Fibroblast of villous mesenchyme (primary cell): ENCODE measurements at places on chromosomes 6 and 20.

GRCh38 chr6:43758617-43759050 is 11.4 kb upstream of the VEGFA start:
- no peak for DNase-seq

- DNase-seq, result no peak
These were observed 9.2 kb upstream of the KIAA0319 start for GRCh38 chr6:24655215-24655614.

DNA sequence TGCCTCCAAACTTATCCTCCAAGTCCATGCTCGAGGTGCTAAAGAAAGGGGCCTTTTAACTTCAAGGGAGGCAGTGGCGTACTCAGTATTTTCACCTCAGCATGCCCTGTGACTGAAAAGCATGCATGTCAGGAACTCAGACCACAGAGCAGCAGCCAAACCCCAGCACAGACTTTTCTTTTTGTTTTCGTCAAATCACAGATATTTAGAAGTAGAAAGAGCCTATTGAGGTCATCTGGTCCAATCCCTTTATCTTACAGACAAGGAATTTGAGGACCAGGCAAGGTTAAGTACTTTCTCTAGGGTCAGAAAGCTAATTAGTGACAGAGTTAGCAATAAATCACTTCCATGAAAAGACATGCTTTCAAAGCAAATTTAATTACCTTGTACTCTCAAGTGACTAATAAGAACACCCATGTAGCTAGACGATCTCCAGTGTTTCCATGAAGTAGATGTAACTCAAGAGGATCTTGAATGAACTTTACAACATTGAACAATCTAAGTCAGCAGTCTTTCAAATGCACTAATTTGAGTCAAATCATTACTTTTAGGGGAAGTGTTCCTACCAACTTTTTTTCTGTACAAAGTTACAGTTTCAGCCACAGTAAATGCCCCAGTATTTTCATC is 35.9 kb downstream of the MOXD1 start:
- DNase-seq, result peak; percentile 81

- DNase-seq, result no peak
These were observed 237.0 kb downstream of the NKAIN2 start for GRCh38 chr6:124040655-124041054.

GRCh38 chr20:1467355-1468116 is 887 bp upstream of the NSFL1C start:
- DNase-seq, result no peak

- no peak for DNase-seq
These were observed 30.4 kb downstream of the ZC2HC1B start for GRCh38 chr6:143894655-143895054.

DNA sequence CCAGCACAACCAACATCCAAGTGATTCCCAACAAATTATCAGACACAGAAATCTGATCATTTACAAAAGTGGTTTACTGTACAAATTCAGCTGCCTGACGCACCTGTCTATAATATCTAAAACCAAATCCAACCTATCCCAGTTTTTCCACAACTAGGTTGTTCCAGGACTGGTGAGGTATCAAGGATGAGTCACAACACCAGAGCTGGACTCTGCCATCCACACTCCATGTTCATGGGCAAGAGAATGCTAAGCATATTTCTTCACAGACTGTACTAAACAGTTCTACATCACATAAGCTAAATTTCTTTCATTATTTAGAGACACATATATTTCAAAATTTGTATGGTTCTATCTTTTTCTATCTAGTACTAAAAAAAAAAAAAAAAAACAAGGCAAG is 141.6 kb downstream of the BTBD9 start:
- no peak for DNase-seq

- no peak for DNase-seq
These were observed 204.7 kb upstream of the ARG1 start for GRCh38 chr6:131368198-131368911.

GRCh38 chr6:22575190-22575589 is 5.8 kb downstream of the HDGFL1 start:
- no peak for DNase-seq

GRCh38 chr6:161918109-161918531 is 644.3 kb upstream of the AGPAT4 start:
- no peak for DNase-seq

DNA sequence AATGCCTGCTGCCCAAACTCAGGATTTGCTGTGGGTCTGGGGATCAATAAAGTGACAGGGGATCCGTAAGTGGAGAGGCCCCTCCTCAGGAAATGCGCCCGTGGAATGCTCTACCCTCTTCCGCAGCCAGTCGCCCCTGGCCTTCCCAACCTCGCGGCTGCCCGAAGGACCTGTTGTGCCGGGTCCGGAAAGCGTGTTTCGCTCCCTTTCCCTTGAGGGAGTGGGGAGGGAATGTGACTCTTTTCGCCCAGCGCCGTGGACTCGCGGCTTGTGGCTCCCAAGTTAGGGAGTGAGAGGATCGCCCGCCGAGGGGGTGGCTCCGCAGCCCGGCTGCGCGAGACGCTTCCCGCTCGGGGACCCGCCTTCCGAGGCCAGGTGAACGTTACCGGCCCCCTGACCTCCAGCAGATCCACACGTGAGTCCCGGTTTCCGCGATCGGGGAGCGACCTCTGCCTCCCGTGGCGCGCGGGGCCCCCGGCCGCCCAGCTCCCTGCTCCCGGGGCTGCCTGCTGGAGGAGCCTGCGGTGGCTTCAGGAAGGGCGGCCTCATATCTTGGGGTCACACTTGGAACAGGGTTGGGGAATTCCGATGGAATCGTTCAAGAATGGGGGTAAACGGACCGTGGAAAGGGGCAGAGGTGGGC is 666 bp downstream of the TPD52L1 start:
- peak; percentile 5 for DNase-seq

- no peak for DNase-seq
These were observed 7.4 kb downstream of the EPM2A start for GRCh38 chr6:145727817-145728388.

GRCh38 chr6:45302832-45303231 is 25.3 kb upstream of the RUNX2 start:
- no peak for DNase-seq

DNA sequence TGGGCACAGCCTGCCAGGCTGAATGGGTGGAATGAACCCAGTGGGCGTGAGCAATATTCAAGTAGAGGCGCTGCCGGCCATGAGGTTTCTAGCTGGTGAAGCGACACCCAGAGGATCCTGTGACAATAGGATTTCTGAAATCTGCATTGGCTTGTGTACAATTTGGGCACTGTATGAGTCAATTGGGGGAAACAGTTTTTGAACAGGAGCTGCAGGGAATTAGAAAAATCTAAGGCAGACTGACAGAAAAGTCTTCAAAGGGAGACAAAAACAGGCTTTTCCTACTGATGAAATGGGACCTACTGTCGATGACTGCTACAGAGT is 148.8 kb upstream of the PROKR2 start:
- DNase-seq, result no peak

DNA sequence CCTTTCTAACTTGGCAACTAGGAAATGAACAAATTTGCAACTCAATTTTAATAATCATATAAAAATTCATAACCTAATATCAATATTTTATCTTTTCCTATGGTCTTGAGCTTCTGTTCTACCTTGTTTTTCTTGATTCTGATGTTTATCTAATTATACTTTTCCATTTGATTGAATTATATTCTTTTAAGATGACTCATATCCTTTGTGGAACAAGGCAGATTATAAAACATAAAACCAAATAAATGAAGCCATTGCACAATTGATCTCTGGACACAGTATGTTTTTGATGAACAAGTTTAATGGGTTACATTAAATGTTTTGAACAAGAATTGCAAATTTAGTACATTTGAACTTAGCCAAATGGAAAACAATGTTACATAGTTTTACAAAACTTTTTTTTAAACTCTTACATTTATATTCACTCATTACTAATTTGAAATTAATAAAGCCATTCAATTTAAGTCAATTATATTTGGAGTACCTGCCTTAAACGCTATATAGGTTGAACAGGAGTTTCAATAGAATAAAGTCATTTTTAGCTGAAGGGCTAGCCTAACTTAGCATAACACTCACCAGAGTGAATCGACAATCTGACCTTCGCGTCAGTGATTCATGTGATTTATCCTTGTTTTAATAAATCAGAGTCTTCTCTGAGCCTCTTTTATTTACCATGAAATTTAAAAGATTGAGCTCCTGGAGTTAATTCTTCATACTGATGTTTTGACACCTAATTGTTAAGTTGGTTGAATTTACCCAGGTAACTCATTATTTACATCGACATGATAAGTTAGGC is 3.8 kb downstream of the NCOA7 start:
- DNase-seq, result peak; percentile 73

GRCh38 chr6:81950877-81951276 is 198.4 kb upstream of the TENT5A start:
- DNase-seq, result no peak

- DNase-seq, result no peak
These were observed 7.0 kb upstream of the NFATC2 start for GRCh38 chr20:51549474-51549873.

- DNase-seq, result peak; percentile 96
These were observed 32.2 kb upstream of the ERVFRD-1 start for GRCh38 chr6:11143394-11144371.

DNA sequence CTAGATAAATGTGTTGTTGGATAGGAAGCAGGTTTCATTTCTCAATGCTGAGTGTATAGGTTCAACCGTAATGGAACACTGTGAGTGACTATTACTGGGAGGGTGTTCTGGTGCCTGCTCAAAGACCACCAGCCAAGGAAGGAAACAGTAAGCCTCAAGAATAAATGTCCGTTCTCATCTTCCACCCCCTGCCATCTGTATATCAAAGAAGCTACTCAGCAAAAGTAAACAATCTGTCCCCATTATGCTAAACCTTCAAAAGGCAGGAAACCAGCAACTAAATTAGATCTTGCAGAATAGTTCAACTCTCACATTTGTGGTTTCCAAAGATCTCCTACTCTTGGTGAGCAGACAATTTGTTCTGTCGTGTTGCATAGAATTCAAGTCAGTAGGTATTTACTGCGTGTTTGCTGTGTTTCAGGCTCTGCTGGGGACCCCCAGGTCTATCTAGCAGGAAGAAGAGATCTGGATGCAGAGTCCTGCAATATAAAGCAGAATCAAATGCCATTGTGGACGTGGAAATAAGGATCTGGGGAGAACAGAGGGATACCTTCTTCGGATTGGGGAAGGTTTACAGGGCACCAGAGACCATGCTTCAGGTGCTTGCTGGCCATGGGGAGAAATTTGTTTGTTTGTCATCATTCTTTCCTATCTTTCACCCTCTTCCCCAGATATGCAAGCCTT is 87.3 kb downstream of the SCML4 start:
- no peak for DNase-seq

DNA sequence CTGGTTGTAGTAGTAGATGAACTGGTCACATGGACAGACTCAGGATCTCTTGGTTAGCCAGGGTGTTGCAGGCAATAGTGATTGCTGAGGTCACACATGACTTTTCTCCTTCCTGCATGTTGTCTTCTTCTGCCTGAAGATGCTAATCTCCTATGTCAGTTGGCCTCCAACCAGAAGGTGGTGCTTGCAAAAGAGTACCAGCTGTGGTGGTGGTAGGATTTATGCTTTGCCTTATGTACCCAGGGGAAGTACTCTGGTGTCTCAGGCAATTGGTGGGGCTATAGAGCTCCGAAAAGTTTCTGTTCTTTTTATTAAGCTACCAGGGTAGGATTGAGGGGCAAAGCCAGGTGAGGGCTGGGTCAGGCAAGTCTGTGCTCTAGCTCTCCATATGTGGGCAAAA is 98.5 kb downstream of the CARMIL1 start:
- DNase-seq, result no peak

DNA sequence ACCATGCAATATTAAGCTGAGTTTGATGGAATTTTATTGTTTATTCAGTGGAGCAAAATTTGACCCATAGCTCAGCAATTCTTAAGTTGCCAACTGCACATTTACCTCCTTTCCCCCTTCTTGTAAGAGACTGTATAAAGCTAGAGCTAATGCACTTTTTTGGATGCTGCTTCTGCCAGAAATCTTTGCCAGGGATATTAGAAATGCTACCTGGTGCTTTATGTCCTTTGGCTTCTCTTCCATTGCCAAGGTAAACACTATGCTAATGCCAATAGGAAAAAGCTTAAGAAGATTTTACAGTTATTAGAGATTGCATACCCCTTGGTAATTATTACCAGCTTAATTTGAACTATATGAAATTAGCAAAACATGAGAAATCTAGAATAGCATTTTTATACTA is 79.0 kb upstream of the OGFRL1 start:
- DNase-seq, result no peak

DNA sequence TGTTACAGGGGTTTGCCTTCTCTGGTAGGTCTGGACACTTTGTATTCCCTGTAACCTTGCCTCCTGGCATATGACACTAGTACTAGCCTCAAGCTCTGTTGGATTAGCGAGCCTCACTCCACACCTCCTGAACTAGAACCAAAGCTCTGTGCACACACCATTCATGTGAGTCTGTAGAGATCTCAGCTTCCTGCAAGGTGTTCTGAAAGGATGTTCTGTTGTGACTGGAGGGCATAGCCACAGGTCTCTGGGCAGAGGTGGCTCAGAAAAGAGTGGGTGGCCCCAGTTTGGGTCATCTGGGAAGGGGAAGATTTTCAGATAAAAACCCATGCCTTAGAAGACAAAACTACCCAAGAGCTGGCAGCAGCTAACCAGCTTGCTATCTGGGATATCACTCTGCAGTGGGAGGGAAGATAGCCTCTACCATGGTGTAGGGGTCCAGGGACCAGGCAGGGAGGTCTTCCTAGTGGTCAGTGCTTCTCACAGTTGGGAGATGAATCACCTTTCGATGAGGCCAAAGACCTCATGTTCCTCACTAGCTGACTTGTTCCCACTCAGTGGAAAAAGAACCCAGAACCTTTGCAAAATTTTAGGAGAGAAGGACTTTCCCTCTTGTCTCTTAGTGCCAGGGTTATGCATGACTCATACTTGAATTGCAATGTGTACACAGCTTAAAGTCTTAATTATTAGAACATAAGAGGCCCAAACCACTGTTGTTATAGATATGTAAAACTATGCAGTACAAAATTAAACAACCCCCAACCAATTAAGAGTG is 41.4 kb downstream of the HLA-F start:
- DNase-seq, result no peak

DNA sequence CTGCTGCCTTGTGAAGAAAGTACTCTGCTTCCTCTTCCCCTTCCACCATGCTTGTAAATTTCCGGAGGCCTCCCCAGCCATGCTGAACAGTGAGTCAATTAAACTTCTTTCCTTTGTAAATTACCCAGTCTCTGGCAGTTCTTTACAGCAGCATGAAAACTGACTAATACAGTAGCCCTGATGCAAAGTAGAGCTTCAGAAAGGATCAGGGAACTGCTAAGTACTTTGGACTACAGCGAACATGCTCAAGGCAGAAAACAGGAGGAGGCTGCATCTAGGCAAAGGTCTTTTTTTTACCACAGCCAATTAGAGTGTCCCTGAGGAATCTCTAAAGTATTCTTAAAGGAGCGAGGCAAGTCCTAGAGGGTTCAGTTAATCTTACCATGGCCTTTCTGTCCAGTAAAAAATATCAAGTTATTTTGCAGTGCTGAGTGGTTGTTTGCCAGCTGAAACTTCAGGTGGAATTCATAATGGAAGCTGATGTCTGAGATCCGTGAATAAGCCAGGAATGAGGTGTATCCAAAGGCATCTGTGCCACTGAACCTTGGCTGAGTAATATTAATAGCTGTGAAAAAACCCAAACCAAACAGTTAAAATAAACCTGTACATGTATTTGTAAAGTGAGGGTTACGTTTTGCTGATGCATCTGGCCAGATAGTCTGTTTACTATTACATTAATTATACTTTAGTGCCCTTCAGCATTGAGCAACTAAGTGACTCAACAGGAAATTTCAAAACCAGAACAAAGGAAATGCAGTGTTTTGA is 170.4 kb downstream of the PHF3 start:
- peak; percentile 97 for DNase-seq
